ENCODE measurements at places on chromosomes 7 and 10.

DNA sequence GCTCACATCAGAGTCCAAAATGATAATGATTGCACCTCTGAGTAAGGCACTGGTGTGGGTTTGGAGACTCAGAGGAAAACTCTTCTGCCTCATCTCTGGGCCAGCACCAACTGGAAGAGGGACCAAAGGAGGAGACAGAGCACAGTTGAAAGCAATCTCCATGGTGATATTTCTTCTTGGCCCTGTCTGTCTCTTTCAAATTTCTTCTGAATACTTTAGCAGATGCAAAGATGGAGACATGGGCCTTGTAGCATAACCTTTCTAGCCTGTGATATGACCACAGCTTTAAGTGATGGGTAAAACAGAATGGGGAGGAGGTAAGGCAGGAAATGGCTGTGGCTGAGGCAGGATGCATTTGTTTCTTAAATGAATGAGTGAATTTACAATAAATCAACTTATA is 12.2 kb upstream of the GIMAP7 start:
- no peak for DNase-seq

DNA sequence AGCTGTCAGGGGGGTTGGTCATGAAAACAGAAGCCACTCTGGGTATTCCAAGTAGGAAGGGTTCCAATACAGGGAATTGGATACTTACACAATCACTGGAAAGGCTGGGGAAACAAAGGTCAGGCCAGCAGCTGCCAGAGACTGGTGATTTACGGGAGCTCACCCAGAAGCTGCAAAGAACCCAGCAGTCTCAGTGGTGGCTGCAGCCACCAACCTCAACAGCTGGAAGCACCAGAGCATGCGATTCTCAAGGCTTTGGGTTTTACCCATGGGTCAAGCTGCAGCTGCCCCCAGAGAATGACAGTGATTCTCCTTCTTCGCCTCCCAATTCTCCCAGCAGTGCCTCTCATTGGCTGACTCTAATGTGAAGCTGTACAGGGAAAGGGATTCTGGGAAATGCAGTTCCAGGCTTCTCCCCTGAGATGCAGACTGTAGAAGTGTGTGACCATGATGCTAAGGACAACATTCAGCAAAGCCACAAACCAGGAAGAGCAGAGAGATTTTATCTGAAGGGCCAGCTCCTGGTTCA is 107.2 kb upstream of the TCF7L2 start:
- peak; percentile 44 for DNase-seq

DNA sequence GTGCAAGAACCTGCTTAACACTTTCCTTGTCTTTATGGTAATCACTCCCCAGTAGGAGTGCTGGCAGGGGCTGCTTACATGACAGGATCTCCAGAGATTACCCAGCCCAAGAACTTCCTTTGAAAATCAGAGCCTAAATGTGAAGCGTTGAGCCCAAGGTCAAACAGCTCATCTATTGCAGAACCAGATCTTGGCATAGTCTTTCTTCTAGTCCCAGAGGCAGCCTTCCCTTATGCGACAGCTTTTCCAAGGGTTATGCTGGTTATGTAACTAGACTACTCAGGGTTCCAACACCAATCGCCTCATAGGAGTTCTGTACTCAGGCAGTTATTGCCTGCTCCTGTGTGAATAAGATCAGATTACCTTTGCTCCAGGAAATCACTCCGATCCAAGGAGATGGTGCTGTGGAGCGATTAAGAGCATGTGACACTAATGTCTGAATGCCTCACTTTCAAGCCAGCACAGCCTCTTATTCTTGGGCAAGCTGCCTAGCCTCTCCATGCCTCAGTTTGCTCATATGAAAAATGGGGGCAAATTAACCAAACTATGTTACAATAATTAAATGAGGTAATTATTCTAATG is 8.4 kb upstream of the LGI1 start:
- no peak for DNase-seq

DNA sequence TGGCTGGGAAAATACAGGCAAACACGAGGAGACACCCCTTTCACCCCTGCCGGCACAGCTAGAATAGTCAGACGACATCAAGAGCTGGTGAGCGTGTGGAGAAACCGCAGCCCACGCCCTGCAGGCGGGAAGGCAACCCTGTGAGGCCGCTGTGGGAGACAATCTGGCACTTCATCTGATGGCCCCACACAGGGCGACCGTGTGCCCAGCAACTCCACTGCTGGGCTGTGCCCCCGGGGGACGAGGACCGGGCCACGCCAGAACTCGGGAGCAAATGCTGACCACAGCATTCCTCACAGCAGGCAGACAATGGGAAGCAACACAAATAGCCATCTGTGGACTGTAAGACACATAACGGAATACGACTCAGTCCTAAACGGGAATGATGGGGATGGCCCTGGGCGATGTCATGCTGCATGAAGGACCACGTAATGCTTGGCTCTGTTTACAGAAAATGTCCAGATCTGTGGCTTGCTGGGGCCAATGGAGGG is 58.9 kb downstream of the CFAP46 start:
- no peak for DNase-seq

- DNase-seq: no peak
Observed at GRCh38 chr7:129417073-129417472, 17.2 kb upstream of the STRIP2 start.

- no peak for DNase-seq
Observed at GRCh38 chr10:116699049-116699448, 43.3 kb downstream of the HSPA12A start.

- no peak for DNase-seq
Observed at GRCh38 chr10:100728928-100729861, 16.2 kb upstream of the PAX2 start.
